ENCODE measurements at places on chromosomes 3 and 15.

GRCh38 chr3:64578797-64579196, 109.0 kb downstream of the ADAMTS9 start:
- no peak for DNase-seq

- no peak for DNase-seq
These were observed 3.7 kb upstream of the RPP25 start for GRCh38 chr15:74960286-74960685.

- DNase-seq, result peak; percentile 13
These were observed 22.7 kb upstream of the ZBTB20 start for GRCh38 chr3:115169808-115170207.

- DNase-seq, result no peak
These were observed 271.2 kb upstream of the ROPN1 start for GRCh38 chr3:124263168-124263567.

DNA sequence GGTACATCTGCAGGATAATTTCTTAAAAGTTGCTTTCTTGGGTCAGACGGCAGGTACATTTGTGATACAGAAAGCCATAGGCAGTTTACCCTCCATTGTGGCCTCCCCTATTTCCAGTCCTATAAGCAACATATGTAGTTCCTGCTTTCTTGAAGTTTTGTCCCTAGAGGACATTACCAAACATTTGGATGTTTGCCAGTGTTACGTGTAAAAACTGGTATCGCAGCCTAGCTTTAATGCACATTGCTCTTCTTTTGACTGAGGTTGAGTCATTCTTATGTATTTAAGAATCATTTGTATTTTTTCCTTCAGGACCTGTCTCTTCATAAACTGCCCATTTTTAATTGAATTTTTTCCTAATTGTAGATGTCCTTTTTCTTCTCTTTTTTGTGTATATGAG, 114.3 kb downstream of the DIPK2A start:
- DNase-seq, result no peak

- DNase-seq, result peak; percentile 86
These were observed 55.8 kb downstream of the ZNF621 start for GRCh38 chr3:40580494-40581091.

GRCh38 chr3:66863205-66864111, 134.6 kb upstream of the KBTBD8 start:
- no peak for DNase-seq

DNA sequence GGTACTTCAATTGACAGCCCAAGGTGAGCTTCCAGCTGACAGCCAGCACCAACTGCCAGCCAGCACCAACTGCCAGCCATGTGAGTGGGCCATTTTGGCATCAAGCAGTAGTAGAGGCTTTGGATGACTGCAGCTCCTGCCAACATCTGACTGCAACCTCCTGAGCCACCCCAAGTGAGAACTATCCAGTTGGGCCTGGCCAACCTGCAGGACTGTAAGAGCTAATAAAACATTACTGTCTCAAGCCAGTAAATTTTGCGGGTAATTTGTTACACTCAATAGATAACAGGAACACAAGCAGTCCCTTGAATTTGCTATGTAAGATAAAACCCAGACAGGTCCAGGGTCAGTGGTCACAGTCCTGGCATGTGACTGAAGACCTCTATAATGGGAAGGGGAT, 29.7 kb downstream of the EPHB1 start:
- DNase-seq, result peak; percentile 52

DNA sequence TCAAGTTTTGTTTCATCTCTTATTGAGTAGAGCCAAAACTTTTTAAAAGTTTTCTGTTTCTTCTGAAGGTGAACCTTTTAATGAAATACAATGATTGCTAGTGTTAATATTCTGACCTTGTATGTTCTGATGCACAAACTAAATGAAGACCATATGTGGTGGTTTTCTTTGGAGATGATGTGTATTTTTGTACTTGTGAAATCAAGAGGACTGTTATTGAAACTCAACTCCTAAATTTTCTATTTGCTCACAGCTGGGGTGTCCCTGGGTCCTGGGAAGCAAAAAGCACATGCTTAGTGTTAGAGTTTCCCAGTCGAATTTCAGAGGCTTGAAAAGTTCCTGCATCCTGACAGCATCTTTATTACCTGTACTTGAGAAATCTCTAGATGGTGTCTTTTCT, 1185.8 kb upstream of the ALCAM start:
- no peak for DNase-seq

- DNase-seq, result peak; percentile 94
These were observed 406 bp upstream of the GABRB3 start for GRCh38 chr15:26773067-26773877.

- no peak for DNase-seq
These were observed 269.0 kb downstream of the ZNF621 start for GRCh38 chr3:40793730-40794129.

GRCh38 chr3:172046268-172046915, 7.0 kb downstream of the FNDC3B start:
- DNase-seq, result no peak

DNA sequence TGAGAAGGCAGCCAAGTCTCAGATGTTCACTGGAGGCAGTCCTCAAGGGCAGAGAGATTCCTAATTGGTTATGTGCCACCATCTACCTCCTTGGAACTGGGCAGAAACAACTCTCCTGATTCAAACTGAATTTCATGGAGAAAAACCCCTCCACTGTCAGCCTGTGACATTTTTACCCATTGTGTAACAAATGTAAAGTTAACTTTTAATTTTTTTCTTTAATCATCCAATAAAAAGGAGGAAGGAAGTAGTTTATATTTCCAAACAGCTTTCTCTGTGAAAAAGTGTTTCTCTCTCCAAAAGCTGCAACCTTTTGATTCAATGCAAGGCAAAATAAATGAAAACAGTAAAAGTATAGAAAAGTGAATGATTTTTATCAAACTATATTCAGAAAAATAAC, 510 bp upstream of the COLQ start:
- no peak for DNase-seq

GRCh38 chr15:50176869-50177268, 5.1 kb upstream of the SLC27A2 start:
- DNase-seq, result no peak

DNA sequence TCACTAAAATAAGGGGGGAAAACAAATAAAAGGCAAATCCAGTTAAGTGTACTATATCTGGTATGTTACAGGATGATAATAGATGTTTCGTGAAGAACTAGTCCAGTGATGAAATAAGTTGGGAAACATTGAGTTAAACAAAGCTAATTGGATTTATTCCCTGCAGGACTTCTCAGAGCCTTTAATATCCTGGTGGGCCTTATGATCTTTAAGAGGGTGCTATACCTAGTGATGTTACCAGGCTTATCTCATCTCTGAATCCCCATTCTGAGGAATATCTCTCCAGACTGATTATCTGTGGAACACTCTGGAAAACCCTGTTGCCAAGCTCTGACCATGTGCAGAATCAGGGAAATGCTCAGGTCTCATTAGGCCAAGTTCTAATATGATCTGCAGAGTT, 54.8 kb upstream of the POMGNT2 start:
- DNase-seq, result no peak

DNA sequence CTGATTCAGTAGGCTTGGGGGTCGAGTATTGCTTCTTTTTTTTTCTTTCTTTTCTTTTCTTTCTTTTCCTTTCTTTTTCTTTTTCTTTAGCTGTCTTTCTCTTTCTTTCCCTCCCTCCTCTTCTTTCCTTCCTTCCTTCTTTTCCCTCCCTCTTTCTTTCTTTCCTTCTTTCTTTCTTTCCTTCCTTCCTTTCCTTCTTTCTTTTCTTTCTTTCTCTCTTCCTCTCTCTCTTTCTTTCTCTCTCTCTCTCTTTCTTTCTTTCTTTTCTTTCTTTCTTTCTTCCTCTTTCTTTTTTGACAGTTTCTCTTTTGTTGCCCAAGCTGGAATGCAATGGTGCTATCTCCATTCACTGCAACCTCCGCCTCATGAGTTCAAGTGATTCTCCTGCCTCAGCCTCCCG, 36.0 kb downstream of the TM4SF4 start:
- no peak for DNase-seq

GRCh38 chr3:187740421-187741399, 4.6 kb downstream of the BCL6 start:
- DNase-seq, result peak; percentile 70

- no peak for DNase-seq
These were observed 26.9 kb downstream of the BMF start for GRCh38 chr15:40081691-40082194.

- DNase-seq, result no peak
These were observed 133.1 kb downstream of the CPNE4 start for GRCh38 chr3:131901686-131902085.

- no peak for DNase-seq
These were observed 26.8 kb upstream of the TRH start for GRCh38 chr3:129947538-129948240.

- DNase-seq, result peak; percentile 42
These were observed 42.2 kb downstream of the CLDN18 start for GRCh38 chr3:138051947-138052802.

GRCh38 chr3:194552327-194552949, 65.6 kb upstream of the ATP13A3 start:
- DNase-seq, result no peak

DNA sequence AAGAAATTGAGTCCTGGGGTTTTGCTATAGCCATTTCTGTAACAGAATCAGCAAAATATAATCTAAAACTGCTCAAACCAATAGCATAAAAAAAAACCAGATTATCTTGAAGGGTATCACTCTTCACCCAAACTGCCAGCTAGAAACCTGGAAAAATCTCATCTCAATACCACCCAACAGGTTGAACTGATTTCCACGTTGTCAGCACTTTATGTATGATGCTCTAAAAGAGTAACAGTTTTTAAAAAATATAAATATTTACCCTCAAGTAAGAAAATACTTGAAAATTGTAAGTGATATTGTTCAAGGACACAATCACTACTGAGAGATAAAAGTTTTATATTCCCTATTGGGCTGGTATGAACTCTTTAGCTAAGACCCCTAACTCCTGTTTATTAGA, 451.3 kb downstream of the EPHA3 start:
- no peak for DNase-seq

GRCh38 chr15:79003301-79003700, 58.5 kb upstream of the CTSH start:
- DNase-seq, result no peak

DNA sequence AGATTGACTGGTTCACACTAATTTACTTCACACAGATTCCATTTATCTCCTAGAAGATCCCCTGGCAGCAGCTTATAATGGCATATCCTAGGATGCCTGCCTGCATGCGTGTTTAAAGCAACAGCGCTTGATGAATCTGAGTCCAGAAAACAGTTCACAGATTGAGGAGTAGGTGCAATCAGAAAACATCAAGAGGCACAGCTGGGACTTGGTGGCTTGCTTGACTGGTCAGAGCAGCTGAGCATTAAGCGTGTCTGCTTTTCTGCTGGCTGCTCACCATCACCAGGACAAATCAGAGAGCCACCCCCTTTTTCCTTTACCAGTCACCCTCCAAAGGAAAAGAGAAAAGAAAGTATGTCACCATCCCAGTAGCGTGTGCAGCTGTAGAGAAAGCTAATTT, 223.6 kb downstream of the WDR72 start:
- DNase-seq, result no peak

GRCh38 chr15:22226034-22226790, 145.9 kb downstream of the OR4M2 start:
- DNase-seq, result no peak

DNA sequence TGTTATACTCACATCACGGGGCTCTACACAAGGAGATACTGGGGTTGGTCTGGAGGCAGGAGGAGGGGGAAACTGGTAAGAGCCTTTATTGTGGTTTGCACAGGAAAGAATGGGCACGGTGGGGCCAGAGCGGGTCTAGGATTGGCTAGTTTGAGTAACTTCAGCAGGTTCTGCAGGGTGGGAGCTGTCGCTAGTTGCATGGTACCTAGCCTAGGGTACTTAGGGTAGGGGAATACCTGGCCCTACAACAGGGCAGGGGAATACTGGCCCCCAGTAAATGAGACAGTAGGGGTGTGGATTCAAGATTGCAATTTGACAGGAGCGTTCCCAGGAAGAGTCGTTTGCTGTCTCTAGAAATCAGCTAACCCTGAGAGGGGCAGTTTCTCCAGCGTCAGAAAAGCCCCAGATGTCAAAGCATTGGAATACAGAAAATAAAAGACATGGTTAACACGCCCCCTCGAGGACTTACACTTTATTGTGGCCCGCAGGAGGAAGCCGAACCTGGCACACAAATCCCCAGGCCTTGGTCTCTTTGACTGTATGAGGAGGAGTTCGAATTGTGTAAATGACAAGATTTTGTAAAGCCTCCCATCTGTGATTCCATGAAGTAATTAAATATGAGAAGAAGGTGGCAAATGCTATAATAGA, 32.0 kb downstream of the ST8SIA2 start:
- no peak for DNase-seq

- DNase-seq, result no peak
These were observed 262.6 kb upstream of the NAALADL2 start for GRCh38 chr3:174596447-174596982.

DNA sequence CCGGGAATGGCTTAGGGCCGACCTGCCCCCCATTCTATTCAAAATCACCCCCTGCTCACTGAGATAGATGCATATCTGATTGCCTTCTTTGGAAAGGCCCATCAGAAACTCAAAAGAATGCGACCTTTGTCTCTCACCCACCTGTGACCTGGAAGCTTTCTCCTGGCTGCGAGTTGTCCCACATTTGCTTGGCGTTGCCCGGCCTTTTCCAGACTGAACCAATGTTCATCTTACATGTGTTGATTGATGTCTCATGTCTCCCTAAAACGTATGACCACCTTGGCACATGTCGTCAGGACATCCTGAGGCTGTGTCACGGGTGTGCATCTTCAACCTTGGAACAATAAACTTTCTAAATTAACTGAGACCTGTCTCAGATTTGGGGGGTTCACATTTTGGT, 3.4 kb upstream of the MUC20 start:
- no peak for DNase-seq

DNA sequence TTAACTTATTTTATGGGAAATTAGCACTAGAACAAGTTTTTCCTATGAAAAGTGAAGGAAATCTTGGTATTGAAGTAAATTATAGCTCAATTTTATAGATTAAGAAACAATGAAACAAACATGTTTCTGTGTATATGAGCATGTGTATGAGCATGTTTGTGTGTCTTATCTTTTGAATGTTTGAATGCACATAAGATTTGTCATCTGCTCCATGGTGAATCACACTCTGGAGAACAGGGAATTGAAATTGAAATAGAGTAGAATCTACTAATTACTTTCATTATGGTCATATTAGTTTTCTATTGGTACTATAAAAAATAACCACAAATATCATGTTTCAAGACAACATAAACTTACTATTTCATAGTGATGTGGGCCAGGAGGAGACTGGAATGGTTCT, 646.6 kb downstream of the OTOL1 start:
- DNase-seq, result no peak

DNA sequence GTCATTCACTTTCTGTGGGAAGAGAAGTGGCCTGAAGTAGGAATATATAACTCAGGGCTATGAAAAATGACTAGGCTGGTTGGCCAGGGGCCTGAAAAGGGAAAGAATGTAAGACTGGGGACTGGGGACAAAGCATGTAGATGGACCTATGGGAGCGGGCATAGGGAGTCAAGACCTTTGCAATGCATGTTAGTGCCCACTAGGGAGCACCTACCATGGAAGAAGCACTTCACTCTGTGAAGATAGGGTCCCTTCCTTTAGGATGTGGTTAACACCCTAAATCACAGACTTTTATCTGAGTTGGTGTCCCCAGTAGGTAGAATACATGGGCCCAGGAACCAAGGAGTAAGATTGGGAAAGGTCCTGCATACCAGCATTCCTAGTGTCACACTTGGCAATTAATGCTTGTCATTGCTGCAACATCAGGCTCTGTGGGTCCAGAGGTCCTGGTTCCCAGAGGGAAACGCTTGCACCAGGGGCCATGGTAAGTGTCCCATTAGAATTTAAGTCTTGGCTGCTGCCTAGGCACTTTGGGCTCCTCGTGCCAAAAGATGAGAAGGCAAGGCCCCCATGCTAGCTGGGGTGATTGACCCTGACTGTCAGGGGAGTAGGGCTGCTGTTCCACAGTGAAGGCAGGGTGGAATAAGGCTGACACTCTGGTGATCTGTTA, 79.6 kb downstream of the CRYGS start:
- no peak for DNase-seq

All from cerebellum (tissue), 4 donors.